ENCODE measurements at places on chromosomes 2 and 18.

DNA sequence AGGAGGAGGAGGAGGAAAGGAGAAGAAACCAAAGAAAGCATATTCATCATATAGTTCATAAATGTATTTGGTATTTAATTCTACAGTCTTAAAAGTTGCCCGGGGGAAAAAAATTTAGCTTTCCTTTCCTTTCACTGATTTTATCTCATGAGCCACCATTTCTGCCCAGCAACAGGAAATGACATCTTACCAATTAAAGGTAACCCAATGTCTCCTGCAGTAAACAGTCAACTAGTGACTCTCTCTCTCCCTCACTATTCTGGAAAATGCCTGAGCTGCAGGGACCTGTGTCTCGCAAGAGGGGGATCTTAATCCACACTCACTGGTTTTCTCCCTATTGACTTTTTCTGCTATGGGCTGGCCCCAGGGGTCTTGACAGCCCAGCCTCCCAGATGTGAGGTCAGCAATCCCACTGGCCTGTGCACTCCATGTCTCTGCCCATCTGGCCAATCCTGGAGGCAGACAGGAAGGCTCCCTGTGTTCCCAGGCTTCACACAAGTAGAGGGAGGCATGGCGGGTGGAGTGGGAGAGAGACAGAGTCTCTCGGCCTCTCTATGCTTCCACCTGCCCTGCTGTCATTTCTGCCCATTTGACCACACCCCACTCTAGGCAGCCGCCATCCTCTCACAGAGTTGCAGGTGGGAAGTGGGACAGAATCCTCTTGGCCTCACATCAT, 85.4 kb upstream of the CABLES1 start:
- DNase-seq = no peak

- DNase-seq = no peak
These were observed 50.2 kb downstream of the CABYR start for GRCh38 chr18:24189007-24189528.

GRCh38 chr2:215144106-215144875, 5.9 kb upstream of the ABCA12 start:
- no peak for DNase-seq

DNA sequence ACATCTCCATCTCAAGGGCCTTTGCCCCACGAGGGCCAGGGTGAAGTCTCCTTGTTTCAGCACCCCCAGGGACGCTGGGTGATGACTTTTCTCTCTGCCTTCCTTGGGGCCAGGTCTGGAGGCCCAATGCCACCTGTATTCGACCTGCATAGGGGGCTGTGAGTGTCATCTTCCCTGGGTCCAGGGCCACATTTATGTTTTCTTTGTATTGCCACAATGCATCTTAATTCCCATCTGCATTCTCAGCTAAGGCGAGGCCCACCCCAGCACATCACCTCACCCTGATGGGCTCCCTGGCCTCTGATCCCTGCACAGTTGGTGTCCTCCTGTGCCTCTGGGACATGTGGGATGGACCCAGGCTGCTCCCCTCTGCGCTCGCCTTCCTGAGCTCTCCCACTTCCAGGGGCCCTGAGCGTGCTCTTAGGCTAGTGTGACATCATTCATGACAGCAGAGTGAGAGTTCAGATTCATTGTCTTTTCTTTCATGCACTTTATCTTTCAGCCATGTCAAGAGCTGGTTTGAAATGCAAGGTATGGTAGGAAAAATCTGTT, 122.0 kb upstream of the COPS8 start:
- no peak for DNase-seq

DNA sequence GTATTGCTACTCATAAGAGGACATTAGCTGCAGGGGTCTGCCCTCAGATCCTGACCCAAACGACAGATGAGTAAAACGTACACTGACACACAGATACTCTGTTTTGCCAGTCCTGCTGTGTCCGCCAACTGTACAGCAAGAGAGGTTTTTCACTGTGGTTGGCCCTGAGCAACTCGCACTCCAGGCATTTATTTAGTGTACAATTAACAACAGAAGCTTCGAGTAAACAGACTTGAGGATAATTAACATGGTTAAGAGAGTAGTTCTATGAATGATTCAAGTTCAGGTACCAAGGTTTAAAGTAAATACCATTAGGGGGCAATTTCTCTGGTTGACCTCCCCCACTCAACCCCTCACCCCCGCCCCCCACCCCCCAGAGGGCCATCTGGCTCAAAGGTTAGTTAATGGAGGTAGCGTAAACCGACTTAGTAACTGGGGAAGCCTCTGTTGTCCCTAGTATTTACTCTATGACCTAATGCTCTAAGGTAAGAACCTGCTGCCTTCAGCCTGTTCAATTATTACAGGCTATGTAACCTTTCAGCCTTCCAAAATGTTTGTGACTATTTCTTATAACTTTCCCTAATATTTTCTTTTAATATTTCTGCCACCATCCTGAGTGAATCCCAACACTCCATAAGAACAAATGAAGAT, 103.9 kb upstream of the XIRP2 start:
- no peak for DNase-seq

DNA sequence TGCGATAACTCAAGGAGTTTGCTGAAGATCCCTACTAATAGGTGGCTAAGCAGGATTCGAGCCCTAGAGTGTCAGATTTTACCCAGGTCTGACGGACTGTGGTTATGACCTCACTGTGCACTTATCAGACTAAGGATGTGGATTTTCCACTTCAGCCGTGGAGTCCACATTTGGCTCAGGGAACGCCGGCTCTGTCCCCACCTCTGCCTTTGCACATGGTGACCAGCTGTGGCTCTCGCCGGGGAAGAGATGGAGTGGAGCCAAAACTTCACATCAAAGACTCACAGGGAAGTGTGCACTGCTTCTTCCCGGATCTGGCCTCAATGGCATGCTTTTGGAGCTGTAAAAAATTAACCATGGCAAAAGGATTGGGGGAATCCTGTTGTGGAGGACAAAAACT, 249.3 kb upstream of the APCDD1 start:
- DNase-seq = no peak

DNA sequence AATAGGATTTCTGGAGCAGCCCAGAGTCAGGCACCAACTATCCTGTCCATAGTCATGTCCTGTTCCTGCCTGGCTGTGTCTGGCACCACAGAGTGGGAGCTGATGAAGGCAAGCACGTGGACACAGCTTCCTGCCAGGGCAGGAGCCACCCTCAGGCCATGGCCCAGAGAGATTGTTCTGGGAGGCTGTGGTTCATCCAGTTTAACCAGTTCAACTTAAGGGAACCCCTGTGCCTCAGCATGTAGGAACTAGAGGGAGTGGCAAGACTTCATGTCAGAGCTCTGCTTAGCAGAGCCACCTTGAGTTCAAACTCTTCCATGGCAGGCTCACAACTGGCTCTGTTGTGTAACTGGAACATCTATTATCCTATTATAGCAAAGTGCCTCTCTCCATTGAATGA, 73.2 kb upstream of the NCKAP5 start:
- DNase-seq = no peak

DNA sequence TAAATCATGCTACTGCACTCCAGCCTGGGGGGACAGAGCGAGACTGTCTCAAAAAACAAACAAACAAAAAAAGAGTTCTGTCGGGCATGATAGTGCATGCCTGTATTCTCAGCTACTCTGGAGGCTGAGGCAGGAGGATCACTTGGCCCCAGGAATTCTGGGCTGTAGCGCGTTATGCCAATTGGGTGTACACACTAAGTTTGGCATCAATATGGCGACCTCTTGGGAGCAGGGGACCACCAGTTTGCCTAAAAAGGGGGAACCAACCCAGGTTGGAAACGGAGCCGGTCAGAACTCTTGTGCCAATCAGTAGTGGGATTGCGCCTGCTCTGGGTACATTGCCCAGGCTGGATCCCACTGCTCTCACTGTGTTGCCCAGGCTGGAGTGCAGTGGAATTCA, 49.7 kb downstream of the SDC1 start:
- DNase-seq = no peak

DNA sequence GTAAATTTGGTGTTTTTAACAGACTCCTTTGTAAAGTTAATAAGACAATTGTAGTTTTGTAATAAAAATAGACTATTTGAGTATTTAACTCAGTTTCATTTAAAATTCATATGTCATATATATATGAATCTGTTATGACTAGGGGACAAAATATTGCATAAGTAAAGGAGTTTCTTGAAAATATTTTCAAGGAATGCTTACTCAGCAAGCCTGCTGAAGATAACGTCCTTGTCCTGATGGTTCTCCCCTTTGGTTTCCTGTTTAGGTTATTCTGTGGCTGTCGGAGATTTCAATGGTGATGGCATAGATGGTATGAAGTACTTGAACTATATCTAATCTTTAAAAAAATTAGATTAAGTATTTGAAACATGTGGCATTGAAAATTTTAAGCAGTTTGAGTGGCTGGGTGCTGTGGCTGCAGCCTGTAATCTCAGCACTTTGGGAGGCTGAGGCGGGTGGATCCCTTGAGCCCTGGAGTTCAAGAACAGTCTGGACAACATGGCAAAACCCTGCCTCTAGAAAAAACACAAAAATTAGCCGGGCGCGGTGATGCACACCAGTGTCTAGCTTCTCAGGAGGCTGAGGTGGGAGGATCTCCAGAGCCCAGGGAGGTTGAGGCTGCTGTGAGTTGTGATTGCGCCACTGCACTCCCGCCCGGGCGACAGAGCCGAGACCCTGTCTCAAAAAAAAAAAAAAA, 47.1 kb downstream of the ITGAV start:
- no peak for DNase-seq

- no peak for DNase-seq
These were observed 1.8 kb upstream of the KYNU start for GRCh38 chr2:142875652-142876051.

DNA sequence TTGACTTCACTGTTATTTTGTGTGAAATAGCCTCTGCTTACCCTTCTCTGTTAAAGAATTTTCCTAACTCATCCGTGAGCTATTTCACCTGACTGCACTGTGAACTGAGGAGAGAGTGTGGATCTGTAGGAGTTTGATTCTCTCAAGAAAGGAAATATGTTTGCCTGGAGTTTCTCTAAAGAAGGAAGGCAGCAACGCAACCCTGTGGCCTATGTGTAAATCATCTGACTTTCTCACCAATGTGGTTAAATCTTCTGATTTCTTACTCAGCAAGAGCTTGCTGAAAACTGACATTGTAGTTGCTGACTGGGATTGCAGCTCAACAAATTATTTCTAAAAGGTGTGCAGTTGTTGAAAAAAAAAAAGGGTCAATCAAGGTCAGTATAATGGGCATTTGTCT, 153.9 kb upstream of the PELI1 start:
- no peak for DNase-seq

DNA sequence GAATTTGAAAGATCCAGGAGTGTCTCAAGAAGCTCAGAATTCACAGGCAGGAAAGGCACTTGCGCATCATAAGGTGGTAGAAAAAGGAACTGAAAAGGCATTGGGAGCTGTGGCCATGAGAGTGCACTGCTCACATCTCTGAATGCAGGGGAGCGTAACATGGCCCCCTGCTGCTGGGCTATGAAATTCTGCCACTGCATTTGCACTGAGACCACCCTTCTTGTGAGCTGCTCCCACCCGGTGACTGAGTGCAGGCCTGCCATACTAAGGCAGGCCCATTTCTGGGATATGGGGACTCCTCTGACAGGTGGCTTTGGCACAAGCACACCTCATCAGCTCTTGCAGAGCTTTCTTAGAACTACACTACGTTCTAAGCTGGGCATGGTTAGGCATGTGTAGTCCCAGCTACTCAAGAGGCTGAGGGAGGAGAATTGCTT, 25.3 kb upstream of the STARD7 start:
- no peak for DNase-seq

- no peak for DNase-seq
These were observed 30.3 kb downstream of the SERPINE2 start for GRCh38 chr2:224008702-224009261.

- DNase-seq = no peak
These were observed 92.5 kb downstream of the INHBB start for GRCh38 chr2:120438301-120439066.

- DNase-seq = no peak
These were observed 147.0 kb upstream of the ID2 start for GRCh38 chr2:8534729-8535468.

- DNase-seq = no peak
These were observed 263.8 kb downstream of the LOXHD1 start for GRCh38 chr18:46393230-46393629.

- no peak for DNase-seq
These were observed 1258.3 kb upstream of the GYPC start for GRCh38 chr2:125397535-125398251.

DNA sequence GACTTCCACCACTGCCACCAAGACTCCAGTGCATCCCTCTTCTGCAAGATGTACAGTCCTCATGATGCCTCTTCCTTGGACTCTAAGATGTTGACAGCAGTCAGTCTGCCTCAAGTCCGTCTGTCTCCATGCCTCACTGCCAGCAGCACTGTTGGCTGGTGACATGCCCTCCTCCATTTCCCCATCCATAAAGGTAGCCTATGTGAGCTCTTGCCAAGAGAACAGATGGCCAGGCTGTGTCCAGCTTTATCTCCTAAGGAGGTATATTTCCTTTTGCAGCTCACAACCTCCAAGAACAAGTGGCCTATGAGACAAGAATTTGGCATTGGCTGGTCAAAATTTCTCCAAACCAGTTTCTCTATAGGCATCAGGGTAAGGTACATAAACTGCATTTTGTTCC, 149.3 kb upstream of the HNRNPA3 start:
- DNase-seq = no peak

DNA sequence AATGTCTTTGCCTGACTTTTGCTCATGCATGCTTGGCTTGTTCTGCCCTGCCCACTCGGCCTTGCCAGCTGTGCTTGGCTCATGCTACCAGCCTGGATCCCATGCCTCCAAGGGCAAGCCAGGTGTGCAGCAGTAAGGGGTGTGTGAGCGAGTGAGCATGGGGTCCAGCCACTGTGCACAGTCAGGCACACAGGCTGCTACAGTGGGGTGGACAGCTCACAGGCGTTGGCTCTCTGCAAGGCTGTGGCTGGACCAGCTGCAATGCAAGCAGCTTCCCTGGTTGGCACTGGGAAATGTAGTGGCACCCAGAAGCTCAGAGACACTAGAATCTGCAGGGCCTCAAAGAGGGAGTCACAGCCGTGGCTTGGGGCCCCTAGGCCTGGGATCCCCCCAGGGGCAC, 529.7 kb downstream of the DSC3 start:
- no peak for DNase-seq

- DNase-seq = no peak
These were observed 862 bp downstream of the C18orf54 start for GRCh38 chr18:54358495-54359040.

- DNase-seq = no peak
These were observed 3.5 kb upstream of the RNPEPL1 start for GRCh38 chr2:240564561-240565332.

GRCh38 chr18:35343488-35343935, 708 bp downstream of the ZNF24 start:
- no peak for DNase-seq

DNA sequence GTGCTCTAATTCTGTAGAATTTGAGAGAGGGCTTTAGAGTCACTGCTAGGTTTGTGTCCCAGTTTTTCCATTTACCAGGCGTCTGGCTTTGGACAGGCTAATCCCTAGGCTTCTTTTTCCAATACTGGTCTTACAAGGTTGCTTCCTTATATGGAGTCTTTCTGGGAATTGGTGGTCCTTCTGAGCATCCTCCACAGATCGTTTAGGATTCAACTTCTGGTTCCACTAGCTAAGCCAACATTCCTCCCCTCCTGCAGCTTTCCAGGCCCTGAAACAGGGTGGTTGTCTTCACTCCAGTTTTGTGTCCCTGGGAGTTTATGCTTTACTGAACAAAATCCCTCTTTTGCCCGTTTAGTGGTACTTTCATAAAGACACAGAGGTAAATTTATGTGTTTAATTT, 170.6 kb downstream of the CERS6 start:
- no peak for DNase-seq
